DMS53 (cell line): ENCODE measurements at places on chromosomes 2 and 18.

- DNase-seq, result peak; percentile 70
Measured at GRCh38 chr18:56298935-56299334, 339.5 kb downstream of the TXNL1 start.

DNA sequence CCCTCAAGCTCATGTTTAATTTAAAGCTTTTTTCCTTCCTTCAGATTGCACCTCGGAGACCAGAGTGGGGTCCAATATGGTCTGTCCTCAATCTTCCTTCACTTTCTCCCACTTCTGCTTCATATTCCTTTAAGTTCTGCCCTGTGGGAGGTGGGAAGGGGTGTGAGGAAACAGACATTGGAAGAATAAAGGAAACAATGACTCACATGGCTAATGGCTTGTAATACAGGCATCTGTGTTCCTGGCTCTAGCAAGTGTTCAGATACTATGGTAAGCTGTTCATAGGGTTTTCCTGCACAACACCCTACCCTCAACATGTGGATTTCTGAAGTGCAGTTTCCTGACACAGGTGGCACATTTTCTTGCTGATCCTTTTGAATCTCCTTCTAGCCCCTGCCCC is 209.5 kb downstream of the PIK3C3 start:
- no peak for DNase-seq

GRCh38 chr18:48860269-48861180 is 90.2 kb downstream of the SMAD7 start:
- DNase-seq, result no peak

DNA sequence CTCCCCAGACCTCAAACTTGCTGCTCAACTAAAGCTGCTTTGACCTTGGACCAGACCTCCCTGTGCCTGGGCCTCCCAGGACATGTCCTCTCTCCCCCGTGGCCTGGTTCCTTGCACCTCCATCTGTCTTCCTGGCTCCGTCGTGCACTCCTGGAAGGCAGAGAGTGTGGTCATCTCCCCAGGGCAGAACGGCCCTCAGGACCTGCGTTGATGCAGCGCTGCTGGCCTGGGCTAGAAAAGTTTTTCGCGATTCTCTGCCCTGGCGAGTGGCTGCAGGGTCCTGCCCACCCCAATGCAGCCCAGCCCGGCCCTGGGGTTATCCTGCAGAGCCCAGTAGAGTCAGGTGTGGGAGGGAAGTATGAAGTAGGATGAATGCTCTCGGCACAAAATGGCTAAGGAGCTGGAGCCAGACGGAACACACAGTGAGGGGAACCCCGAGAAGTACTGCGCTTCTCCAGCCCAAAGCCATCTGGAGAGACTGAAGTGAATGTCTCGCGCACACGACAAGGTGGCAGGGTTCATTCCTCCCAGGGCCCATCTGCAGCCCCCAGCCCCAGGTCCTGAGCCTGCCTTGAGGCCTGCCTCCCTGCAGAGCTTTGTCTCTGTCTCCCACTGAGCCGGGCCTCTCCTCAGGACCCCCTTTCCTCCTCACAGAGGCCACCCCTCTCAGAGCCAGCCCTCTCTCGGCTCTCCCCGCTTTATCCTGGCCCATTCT is 41.7 kb downstream of the ATOH8 start:
- no peak for DNase-seq

GRCh38 chr2:15829091-15829801 is 111.1 kb upstream of the MYCN start:
- DNase-seq, result no peak
